ENCODE measurements at places on chromosomes 3 and 15. TPM values are rescaled to one million over a fixed set of nuclear protein-coding genes. Genes with fewer than 3 reads are reported as not detected.

CYP8B1 gene
- not detected for total RNA-seq

SPSB4 gene
- 12.7 TPM for total RNA-seq

LSMEM2 gene
- total RNA-seq: 0.36 TPM

AQP9 gene
- 0.09 TPM for total RNA-seq

TGM5 gene
- total RNA-seq: not detected

ADAMTS7 gene
- 25.9 TPM for total RNA-seq

GALK2 gene
- total RNA-seq: 38.2 TPM

EPHB1 gene
- total RNA-seq: 25.0 TPM
